ENCODE measurements at places on chromosomes 1 and 21.
A peak's percentile ranks its signal among the peaks of the same experiment; 100 is the strongest.

- H3K4me1 ChIP-seq: peaks cover 16% of the 10 kb centered on the region
- no peaks in the 10 kb centered on the region for H3K27me3 ChIP-seq
- H3K27ac ChIP-seq: peak overlapping the region; percentile 43
- no peak overlapping the region for H3K4me3 ChIP-seq
- DNase-seq: no peak
Observed at GRCh38 chr1:201358596-201358995, 18.9 kb downstream of the TNNT2 start.

GRCh38 chr1:61315011-61315410 lies 232.7 kb downstream of the NFIA start:
- no peak overlapping the region for H3K4me3 ChIP-seq
- DNase-seq: no peak
- H3K27me3 ChIP-seq: no peaks in the 10 kb centered on the region
- H3K36me3 ChIP-seq: no peaks in the 10 kb centered on the region

DNA sequence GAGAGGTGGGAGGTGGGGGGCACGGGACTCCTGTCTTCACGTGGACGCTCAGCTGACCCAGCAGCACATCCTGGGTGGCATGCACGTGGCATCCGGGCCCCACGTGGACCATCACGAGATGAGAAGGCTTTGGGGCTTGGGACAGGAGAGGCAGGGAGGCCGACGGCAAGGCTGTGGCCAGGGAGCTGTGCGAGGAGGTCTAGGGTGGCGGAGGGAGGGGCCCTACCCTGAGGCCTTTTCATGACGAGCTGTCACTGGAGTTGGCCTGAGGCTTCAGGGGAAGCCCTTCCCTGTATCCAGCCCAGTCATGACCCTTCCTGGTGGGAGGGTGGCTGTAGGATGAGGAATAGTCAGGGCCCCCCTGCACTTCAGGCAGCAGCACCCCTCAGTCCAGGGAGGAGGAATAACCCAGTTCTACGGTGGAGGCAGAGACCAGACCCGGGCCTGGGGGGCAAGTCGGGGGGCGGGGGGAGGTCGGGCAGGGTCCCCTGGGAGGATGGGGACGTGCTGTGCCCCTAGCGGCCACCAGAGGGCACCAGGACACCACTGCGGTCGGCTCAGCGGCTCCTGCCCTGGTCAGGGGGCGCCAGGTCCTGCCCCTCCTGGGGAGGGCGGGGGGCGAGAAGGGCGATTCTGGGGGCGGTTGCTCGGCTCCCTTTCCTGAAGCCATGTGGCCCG lies 2.0 kb upstream of the PERM1 start:
- peak overlapping the region; percentile 0 for H3K4me3 ChIP-seq
- peak; percentile 49 for DNase-seq
- no peaks in the 10 kb centered on the region for H3K27me3 ChIP-seq
- H3K36me3 ChIP-seq: no peaks in the 10 kb centered on the region

DNA sequence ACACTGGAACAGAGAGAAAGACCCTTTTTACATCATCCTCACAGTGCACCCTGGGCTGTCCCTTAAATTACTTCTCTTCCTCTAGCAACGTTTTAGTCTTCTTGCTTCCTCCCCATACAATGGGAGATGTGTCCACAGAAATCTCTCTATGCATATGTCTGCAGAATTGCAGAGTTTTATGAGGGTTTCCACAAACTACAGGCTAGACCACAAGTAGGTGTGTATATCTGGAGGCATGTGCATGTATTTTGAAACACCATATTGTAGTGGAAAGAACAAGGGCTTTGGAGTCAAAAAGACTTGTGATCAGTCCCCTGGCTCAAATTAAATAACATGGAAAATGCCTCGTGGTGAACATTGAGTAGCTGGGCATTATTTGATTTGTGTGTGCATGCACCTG lies 121.3 kb upstream of the IPO9 start:
- H3K4me1 ChIP-seq: peaks cover 38% of the 10 kb centered on the region
- DNase-seq: no peak
- no peak overlapping the region for H3K27ac ChIP-seq
- no peaks in the 10 kb centered on the region for H3K36me3 ChIP-seq
